Stimulated activated CD4-positive, alpha-beta T cell treated with anti-CD3 and anti-CD28 coated beads, Interleukin-15, amount 100 ng/mL, for 24 hours (primary cell): ENCODE measurements at places on chromosomes 5 and 9.

DNA sequence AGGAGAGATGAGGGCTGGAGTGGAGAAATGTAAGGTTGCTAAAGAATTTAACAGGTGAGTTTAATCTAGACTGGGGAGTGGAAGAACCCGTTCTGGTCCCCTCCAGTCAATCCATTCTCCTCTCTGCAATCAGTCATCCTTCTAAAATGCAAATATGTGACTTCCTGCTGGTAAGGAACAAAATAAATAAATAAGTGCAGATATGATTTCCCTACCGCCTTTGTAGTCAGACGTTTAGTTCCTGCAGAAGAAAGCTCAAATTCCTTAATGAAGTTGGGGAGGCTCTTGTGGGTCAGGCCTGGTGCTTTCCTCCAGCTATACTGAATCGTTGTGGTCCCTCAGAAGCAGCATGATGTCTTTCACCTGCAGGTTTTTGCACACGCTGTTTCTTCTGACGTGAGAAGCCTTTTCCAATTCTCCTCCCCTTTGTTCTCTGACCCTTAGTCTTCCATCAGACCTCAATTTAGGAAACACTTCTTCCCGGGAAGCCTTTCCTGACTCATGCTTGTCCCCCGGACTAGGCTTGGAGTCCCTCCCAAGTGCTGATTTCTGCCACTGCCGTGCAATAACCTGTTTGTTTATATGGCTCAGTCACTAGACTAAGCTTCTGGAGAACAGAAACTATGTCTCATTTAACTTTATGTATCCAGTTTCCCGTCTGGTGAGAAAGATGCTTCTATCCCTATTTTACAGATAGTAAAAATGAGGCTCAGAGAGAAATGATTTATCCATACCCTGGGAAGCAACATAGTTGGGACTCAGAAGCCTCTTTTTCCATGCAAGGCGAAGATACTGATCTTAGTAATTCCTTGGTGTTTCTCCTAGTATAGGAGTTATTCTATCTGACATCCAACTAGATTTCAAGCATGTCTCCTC, 1.3 kb downstream of the ATP6V1G1 start:
- no peak for DNase-seq

- peak; percentile 55 for DNase-seq
These were observed 34.1 kb upstream of the PLIN2 start for GRCh38 chr9:19161257-19162025.

GRCh38 chr9:34405719-34406118, 29.0 kb upstream of the MYORG start:
- no peak for DNase-seq

DNA sequence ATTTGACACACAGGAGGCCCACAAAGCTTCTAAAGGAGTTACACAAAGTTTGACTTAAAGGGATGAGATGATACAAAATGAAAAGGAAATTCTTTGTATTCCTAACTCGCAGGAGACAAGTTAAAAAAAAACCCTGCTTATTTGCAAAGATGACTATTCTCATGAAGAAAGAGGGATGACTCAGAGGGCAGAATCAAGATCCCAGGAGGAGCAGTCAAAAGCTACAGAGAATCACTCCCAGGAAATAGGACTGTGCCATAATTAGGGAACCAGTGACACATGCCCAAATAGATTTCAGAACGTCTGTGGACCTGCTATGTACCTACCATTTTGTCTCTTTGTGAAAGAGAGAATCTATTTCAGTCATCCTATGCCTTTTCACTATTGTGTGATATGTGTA, 103.5 kb upstream of the ARRDC3 start:
- no peak for DNase-seq

- DNase-seq = no peak
These were observed 3.5 kb downstream of the OR2V1 start for GRCh38 chr5:181127456-181127855.

DNA sequence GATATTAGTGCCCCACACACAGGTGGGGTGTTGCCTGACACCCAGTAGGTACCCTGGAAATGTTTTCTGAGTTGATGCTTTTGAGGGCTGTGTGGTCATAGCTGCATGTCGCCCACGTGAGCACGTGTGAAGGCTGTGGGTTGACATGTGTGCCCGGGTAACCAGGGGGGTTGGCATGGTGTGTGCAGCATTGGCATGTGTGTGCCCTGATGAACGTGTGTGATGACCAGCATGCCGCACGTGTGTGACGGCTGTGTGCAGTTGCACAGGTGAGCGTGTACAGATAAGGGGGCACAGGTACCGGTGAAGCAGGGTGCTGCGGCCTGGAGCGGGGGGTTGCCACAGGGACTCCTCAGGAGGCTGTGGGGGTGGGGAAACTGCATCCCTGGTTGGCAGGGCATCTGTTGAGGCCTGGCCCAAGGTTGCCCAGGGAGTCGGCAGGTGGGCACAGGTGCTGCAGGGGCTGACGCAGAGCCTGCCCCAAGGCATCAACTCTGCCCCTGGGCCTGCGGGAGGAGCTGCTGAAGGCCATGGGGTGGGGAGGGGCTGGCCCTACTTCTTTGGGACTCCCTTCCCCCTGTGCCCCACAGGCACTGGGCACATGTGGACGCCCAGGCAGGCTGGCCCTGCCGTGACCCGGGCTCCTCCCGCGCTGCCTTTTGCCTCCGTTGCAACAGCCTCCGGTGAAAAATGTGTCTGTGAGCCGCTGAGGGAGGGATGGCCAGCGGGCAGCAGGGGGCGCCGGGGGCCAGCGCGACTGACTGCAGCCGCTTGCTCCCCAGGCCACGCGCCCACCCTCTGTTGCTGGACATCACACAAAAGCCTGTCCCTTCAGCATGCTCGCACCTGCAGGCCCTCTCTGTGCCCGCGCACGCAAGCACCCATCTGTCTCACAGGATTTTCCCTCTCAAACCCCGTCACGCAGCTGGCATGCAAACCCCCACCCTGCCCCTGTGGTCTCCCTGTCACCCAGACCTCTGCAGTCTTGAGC, 2.2 kb downstream of the UNC5A start:
- peak; percentile 40 for DNase-seq

DNA sequence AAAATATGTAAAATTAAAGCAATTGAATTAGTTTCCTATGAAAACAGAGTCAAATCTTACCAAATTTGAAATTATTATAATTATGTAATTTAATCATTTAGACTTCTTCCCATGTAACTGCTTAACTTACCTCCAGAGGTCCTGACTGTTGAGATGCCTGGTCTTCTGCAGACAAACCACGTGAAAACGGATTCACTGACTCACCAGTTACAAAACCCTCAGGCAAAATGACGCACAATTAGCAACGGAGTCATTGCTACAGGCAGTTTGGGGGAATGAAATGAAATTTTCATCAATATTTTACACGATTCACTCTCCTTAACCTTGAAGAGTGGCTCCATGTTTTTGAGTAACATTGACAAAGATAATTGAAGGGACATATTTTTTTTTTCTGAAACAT, 460.8 kb downstream of the MTRR start:
- no peak for DNase-seq

DNA sequence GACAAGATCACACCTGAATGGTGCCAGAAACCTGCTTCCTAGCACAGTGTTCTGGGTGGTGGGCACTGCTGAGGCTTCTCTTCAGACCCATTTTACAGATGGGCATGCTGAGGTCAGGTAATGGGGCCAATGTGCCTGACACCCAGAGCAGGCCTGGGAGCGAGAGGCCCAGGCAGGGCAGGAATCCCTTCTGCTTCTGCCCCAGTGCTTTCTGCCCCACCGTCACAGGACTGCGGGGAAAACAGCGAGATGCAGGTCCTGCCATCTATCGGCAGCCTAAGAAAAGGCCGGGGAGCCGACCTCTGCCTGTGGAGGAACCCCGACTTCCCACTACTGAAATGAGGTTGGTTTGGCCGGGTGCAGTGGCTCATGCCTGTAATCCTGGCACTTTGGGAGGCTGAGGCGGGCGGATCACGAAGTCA, 22.8 kb upstream of the RNU6ATAC start:
- DNase-seq = no peak

DNA sequence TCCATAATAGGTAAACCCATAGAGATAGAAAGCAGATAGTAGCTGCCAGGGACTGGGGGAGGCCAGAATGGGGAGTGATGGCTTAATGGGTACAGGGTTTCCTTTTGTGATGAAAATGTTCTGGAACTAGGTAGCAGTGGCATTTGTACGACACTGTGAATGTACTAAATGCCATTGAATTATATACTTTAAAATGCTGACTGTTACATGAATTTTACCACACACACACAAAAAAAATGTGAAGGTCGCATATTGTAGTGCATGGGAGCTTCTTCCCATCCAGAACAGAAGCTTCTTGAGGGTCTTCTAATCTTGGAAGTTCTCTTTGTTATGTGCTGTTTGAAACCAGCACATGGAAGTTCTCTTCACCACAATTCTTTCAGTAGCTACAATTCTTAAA, 19.9 kb upstream of the ANP32B start:
- DNase-seq = no peak

- no peak for DNase-seq
These were observed 114.8 kb upstream of the ELL2 start for GRCh38 chr5:96076451-96076850.

GRCh38 chr5:179345183-179345432, 153 bp downstream of the ADAMTS2 start:
- DNase-seq = no peak
